NCI-H774 (cell line): ENCODE measurements at places on chromosomes 2 and 18.

GRCh38 chr2:241941691-241942301, 72.3 kb downstream of the RTP5 start:
- no peak for DNase-seq

GRCh38 chr2:109065391-109065734, 63.6 kb upstream of the SH3RF3 start:
- no peak for DNase-seq

GRCh38 chr2:1694371-1695271, 49.7 kb downstream of the PXDN start:
- no peak for DNase-seq

GRCh38 chr2:85246348-85246747, 81.4 kb downstream of the TGOLN2 start:
- DNase-seq: no peak

- DNase-seq: no peak
Observed at GRCh38 chr2:240626531-240627300, 1.4 kb downstream of the GPR35 start.

GRCh38 chr2:14513903-14514302, 118.6 kb upstream of the LRATD1 start:
- DNase-seq: no peak

DNA sequence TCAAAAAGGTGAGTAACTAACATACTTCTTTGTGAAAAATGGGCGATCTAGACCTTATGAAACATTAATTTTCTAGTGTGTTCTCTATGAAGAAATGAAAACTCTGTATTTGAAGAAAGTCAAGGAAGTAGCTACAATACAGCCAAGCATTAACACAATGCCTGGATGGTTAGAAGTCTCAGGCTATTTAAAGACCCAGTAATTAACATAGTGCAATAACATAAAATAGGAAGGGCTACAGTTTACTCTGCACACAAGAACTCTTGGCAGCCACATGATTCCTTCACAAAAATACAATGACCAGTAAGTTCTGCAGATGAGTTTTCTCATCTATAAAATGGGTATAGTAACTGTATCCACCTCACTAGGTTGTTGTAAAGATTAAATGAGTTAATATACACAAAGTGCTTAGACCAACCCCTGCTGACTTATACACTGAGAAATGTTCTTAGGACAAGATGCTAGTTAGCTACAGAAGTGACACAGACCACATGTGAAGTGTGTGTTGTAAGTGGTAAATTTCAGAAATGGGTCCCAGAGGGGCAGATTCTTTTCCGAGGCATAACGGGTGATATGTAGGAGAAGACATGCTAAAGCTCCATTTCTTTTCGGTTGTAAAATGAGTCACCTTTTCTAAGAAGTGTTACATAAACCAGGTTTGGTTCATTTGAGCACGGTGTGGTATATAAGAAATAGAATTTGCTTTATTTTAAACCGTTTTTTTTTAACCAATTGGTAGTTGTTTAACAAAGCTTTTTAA, 61.8 kb downstream of the CXCR4 start:
- DNase-seq: no peak

DNA sequence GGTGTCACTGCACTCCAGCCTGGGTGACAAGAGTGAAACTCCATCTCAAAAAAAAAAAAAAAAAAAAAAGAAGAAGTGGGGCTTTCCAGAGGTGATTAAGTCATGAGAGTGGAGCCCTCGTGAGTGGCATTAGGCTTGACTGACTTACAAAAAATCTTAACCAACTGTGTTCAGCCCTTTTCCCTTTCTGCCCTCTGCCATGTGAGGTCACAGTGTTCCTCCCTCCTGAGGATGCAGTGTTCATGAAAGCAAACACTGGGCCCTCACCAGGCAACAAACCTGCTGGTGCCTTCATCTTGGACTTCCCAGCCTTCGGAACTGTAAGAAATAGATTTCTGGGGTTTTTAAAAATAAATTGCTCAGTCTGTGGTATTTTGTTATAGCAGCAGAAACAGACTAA, 37.0 kb upstream of the METTL21A start:
- DNase-seq: no peak
